Vagina (tissue), 2 donors: ENCODE measurements at places on chromosomes 4 and X.

- no peak for DNase-seq
These were observed 57.5 kb upstream of the GIMD1 start for GRCh38 chr4:106426069-106426468.

DNA sequence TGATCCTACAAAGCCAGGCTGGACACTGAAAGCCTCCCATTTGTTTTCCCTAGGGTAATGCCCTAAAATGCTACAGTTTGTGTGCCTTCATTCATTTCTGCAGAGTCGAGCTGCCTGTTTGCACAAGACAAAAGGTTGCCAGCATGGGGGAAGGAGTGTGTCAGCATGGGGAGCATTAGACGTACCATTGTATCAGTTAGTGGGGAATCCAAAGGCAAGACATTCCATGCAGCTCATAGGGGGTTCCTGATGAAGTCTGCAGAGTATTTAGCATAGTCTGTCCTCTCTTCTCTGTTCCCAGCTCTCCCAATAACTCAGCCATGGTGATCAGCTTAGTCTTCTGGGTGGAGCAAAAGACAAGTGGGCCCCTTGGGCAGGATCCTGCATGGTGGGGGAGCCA, 276.9 kb upstream of the PCDH7 start:
- DNase-seq = no peak

- DNase-seq = no peak
These were observed 1329.2 kb upstream of the PCDH7 start for GRCh38 chr4:29390921-29391320.

DNA sequence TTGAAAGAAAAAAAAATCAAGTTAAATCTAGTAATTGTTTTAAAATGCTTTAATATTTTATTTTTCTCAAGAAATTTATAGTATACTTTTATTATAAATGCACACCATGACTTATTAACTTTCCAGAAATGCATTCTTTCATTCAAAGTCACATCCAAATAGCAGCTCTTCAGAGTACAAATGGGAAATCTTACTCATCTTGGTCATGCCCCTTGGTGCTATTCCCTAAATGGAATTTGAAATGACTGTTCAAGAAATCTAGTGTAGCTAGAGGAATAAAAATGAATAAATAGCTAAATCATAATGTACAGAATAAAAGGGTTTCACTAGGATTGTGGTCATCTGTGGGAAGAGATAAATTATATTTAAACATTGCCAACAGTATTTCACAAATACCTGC, 1139.7 kb downstream of the PCDH18 start:
- no peak for DNase-seq

DNA sequence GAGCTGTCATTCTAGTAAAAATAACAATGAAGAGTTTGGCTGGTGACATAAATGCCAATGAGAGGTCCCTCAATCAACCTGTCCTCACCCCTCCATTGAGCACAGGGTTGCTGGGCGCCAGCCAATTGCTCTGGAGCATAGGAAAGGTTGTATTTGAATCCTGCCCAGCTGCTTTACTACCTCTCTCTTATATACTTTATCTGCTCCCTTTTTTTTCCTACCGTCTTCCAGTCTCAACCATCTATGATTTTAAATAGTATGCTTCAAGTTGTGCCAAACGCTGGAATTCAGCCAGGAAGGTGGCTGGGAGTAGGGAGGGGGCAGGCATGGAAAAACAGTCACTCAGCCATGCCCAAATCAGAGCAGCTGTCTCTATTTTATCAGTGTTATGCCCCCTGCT, 153.8 kb downstream of the NR3C2 start:
- no peak for DNase-seq

DNA sequence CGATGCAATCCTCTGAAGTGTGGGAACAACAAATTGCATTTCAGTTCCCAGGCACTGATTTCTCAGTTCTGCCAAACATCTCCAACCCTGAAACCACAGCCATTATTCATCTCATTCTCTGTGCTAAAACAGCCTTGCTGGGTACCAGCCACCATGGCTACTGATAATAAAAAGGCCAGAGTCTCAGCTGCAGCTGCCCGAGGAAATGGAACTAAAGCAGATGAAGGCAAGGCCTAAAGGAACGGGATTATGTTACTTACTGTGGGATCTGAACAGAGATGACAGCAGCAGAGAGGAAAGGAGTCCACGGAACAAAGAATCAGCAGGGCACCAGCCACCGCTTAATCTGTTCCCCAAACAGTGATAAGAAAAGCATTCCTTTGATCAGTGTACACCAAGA, 155.7 kb downstream of the PAPSS1 start:
- DNase-seq = no peak

DNA sequence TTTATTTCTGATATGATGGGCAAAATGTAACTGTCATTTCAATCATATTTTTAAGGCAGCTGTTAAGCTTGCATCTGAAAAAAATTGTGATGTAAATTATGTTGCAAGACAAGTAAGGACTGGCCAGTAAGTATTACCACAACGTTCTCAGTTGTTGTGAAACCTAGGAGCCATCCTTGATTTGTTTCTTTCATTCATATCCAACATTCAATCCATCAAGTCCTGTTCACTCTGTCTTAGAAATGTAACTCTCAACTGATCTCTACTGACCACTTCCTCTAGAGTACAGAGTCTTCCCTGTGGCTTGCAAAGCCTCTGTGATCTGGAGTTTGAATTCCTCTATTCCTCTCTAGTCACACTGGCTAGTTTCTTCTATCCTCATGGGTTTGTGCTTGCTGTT, 161.4 kb upstream of the MAD2L1 start:
- DNase-seq = no peak

- no peak for DNase-seq
These were observed at the start of gene PRICKLE3 for GRCh38 chrX:49186125-49187027. Gene PRICKLE3, minus strand, starts transcription at chrX:49186373. Its CDS starts 76 bp downstream, at chrX:49186297.

- DNase-seq = no peak
These were observed 107.8 kb downstream of the SLC4A4 start for GRCh38 chr4:71446479-71447081.
